Stimulated activated CD8-positive, alpha-beta memory T cell treated with anti-CD3 and anti-CD28 coated beads, Interleukin-7, amount 100 ng/mL, for 1 hour (primary cell): ENCODE measurements at places on chromosomes 1 and 21.

DNA sequence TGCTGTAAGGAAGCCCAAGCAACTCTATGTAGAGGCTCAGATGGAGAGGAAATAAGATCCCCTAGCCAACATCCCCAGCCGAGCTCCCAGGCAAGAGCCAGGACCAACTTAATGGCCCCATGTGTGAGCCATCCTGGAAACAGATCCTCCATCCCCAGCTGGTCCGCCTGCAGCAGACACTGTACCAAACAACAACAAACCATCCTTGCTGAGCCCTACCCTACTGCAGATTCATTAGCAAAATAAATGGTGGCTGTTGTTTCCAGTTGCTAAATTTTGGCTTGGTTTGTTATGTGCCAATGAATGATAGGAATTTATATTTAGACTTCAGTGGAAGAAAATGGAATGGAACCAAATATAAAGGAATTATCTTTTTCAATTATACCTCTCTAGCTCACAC is 43.9 kb downstream of the LMX1A start:
- DNase-seq = no peak

- DNase-seq = no peak
Observed at GRCh38 chr1:182752077-182752988, 37.2 kb upstream of the NPL start.

DNA sequence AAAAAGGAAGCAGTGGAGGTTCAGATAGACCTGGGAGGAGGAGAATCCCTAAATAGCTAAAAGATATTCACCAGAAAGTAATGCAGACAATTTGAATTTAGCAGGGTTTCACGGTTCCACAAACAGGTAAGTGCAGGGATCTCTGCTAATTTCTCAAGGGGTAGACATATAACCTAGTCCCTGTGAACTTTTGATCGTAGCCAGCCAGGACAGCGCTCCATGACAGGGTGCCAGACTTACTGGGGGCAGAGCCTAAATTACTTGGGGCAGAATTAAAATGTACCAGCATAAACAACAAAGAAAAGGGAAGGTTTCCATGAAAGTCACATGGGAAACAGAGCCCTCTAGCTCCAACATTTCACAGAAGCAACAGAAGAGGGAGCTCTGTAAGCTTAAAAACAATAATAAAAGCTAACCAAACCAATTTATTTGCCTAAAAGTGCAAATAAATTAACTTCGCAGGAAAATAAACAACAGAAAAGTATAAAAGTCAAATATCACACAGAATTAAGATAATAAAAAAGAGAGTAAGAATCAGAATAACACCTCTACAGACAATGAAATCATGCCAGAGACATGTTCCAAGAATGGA is 198.3 kb downstream of the DUSP10 start:
- no peak for DNase-seq

DNA sequence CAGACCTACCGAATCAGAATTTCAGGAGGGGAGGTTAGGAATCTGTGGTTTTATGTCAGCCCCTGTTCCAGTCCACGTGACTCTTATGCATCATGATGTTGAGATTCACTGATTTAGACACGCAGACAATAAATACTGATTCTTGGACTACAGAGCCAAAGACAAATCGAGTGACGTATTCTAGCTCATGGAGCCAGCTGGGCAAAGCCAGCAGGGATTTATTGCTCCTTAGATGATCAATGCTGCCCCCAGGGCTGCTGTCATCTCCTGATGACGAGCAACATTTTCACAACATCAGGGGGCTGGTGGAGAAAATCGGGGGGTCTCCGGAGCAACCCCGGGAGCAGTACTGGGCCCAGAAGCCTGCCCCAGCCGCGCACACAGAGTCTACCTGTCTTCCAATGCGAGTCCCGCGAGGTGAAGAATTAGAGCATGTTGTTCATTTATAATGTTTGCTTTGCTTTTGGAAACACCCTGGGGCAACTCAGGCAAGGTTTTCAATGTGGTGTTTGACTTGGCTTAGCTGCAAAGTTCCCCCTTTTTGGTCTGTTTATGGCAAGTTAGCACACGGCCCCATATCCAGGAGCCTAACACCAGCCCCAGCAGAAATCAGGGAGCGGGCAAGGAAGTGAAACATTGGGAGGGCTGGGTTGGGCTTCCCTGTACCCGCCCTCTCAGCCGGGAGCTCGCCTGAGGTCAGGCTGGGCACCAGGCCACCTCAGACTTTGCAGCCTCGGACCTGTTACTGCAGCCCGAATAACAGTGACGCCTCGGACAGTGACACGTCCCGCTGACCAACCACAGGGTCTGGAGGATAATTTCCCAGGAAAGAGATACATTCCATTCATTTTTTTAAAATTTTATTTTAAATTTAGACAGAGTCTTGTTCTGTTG is 19.9 kb upstream of the CLDN14 start:
- DNase-seq = no peak

DNA sequence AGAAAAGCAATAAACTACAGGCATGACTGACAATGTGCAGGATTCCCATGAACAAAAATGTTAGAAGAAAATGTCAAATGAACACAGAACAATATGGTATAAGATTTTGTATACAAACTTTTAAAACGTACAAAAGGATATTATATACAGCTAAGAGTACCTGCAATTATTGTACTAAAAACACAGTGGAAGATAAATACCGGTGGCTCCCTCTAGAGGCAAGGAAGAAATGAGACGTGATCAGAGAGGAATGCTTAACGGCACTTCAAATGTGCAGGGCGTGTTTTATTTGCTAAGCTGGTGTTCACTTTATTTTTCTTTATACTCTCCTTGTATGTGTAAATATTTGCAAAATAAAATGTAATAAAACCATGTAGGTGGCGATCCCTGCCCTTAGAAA is 191.8 kb upstream of the SAMSN1 start:
- DNase-seq = peak; percentile 20

- no peak for DNase-seq
Observed at GRCh38 chr1:44032170-44032790, 1.0 kb upstream of the SLC6A9 start.

GRCh38 chr1:203644191-203644590 is 17.6 kb downstream of the ATP2B4 start:
- DNase-seq = no peak

GRCh38 chr1:28078680-28079626 is 9.5 kb downstream of the EYA3 start:
- DNase-seq = no peak

DNA sequence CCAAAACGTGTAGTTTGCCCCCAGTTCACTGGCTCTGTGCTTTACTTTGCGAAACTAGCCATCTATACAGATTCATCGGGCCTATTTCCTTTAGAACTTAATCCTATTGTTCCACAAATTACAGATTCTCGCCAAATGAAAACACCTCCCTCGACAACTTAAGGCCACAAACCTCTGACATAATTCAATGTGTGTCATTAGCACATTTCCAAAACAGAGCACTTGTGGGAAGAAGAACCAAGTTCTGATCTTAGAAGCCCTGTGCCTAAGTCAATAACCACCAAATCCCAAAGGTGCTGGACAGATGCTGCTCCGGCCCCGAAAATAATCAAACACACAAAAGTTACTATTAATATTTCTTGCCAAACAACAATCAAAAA is 93.9 kb downstream of the SLC45A1 start:
- DNase-seq = no peak

DNA sequence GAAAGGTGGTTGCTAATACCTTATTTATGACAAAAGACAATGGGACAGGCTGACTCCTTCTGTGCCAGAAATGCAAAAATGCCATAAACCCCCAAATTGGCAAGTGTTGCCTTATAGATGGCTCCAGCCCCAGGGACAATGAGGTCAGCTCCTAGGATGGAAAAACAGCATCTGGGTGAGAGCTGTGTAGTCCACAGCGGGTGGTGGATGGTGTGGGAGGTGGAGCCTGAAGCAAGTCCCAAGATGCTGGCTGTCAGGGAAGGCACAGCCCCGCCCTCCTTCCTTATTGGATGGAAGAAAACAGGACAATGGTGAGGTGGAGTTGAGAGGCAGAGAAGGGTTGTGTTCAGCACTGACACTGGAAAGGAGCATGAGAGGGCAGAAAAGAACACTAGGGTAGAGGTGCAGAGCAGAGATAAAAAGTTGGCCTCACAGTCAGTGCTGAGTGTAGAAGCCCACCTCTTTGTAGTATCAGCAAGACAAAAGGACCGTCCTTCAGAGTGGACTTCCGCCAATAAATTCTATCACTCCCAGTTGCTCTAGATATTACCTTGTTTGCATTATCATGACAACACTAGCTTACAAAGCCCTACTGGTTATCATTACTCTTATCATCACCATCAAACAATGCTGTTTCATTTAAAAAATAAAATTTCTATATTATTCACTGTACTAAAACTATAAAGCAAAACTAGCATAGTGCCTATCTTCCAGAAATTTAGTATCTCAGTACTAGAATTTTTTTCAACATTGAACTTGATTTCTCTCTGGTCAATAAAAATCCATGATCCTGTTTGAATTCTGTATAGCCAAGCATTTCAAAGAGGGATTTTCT is 3.7 kb upstream of the SDE2 start:
- DNase-seq = no peak
